Activated naive CD4-positive, alpha-beta T cell treated with anti-CD3 and anti-CD28 coated beads, Interleukin-2, amount 10 ng/mL, durations not matched to agents 5 hours and 36 hours (primary cell): ENCODE measurements at places on chromosomes 7 and 10. TPM values are rescaled to one million over a fixed set of nuclear protein-coding genes. Genes with fewer than 3 reads are reported as not detected.

The MRPL32 gene
- 47.1 TPM for total RNA-seq

The GPR158 gene
- not detected for total RNA-seq

The KLLN gene
- 0.70 TPM for total RNA-seq

The PKD2L1 gene
- not detected for total RNA-seq
